ENCODE measurements at places on chromosomes 4 and X.

- no peak for DNase-seq
These were observed 137.4 kb downstream of the DCLK2 start for GRCh38 chr4:150215601-150216000.

- DNase-seq = peak; percentile 26
These were observed 76.0 kb upstream of the DHRSX start for GRCh38 chrX:2576793-2577192.

DNA sequence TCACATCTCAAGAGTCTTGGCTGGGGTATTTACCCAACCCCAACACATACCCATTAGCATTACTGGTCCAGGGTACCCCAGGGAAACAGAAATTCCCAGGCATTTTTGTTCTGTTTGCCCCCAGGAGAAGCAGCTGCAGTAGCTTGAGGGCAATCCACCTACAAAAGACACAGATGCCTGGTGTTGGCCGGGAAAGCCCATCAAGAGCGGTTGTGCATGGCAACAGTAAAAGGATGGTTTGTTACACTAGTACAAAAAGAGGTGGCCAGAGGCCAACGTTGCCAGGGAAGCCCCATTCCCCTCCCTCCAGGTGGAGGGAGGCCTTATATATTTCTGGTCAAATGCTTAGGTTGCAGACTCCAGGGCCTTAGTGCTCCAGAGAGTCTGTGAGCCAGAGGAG is 637.8 kb downstream of the BCOR start:
- DNase-seq = no peak

- DNase-seq = no peak
These were observed 123.8 kb downstream of the MAD2L1 start for GRCh38 chr4:119942806-119943205.

DNA sequence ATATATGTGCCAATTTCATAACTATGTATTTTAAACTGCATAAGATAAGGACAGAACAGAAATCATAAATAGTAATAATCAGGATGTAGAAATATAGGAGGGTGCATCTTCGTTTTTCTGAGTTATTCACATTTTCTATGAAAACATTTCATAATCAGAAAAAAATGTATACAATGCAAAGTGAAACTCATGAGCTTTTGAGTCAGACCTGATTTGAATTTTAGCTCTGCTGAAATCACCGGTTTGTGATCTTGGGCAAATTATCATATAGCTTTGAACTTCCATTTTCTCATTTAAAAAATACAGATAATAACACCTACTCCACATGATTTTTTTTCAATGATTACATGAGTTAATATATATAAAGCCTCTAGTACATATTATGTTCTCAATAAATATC is 106.9 kb downstream of the KDR start:
- no peak for DNase-seq

All from mesenteric fat pad (tissue), 1 donor.